ENCODE measurements at places on chromosomes 1 and 21. TPM values are rescaled to one million over a fixed set of nuclear protein-coding genes. Genes with fewer than 3 reads are reported as not detected.

Gene SPATA21
- not detected for total RNA-seq

Gene AIM2
- not detected for total RNA-seq

Gene NR1I3
- total RNA-seq: not detected

Gene F13B
- not detected for total RNA-seq

Gene TSPEAR
- total RNA-seq: not detected

Gene SHE
- total RNA-seq: under 0.01 TPM

Gene MRPS6
- total RNA-seq: 15.7 TPM

Gene HCN3
- total RNA-seq: 2.2 TPM

Gene EXTL1
- 6.7 TPM for total RNA-seq

Gene RORC
- total RNA-seq: not detected

Gene MIXL1
- not detected for total RNA-seq

Gene APOBEC4
- not detected for total RNA-seq

Gene PDE9A
- 0.11 TPM for total RNA-seq

Gene SSX2IP
- 2.0 TPM for total RNA-seq

Gene OLFML3
- total RNA-seq: 834 TPM

Gene TEX38
- total RNA-seq: not detected

Gene OVAAL
- total RNA-seq: not detected
